RKO (cell line): ENCODE measurements at places on chromosomes 7 and 10.

GRCh38 chr10:90635111-90635765 is 222.6 kb downstream of the HTR7 start:
- DNase-seq, result no peak

DNA sequence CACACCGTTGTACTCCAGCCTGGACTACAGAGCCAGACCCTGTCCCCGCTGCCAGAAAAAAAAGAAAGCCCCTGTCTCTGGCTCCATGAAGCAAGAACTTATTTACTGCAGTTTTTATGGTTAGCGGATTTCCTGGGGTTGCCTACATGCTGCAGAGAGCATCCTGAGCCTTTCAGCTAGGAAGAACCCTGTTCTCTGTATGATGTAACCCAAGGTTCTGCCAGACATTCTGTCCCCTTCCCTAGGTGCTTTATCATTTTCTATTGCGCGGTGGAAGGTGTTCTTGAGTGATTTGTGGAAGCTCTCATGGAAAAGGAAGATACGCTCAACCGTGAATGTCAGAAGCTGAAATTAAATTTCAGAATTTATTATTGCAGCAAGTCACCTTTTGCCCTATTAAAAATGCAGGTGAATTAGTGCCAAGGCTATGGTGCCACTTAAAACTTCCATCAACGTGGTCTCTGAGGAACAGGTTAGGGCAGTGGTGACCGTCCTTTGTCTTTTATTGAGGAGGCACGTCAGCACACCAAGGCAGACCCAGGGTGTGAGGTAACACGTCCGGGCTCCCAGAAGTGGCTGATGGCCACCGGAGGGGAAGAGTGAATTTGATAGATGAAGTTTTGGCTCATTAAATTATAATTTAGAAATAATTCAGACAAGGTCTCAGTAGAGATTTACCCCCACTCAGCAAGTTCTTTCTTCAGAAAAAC is 273.1 kb downstream of the PHTF2 start:
- DNase-seq, result no peak

- DNase-seq, result no peak
These were observed 2.4 kb upstream of the DENND10 start for GRCh38 chr10:119101366-119102098.

DNA sequence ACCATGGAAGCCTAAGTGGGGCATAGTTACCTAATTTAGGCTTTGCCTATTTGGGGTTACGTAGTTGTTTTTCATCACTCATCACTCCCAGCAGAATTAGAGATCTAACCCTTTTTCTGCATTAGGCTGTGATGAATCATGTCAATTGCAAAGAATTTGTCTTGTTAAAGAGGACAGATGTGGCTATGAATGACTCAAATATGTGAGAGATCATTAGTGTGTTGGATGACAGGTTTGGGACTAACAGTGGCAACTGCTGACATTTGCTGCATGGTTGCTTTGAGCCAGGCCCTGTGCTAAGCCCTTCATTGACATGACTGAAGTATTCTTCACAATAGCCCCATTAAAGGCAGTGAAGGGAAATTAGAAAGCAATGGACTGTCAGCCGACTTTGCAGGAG is 83.4 kb upstream of the BMPER start:
- no peak for DNase-seq

DNA sequence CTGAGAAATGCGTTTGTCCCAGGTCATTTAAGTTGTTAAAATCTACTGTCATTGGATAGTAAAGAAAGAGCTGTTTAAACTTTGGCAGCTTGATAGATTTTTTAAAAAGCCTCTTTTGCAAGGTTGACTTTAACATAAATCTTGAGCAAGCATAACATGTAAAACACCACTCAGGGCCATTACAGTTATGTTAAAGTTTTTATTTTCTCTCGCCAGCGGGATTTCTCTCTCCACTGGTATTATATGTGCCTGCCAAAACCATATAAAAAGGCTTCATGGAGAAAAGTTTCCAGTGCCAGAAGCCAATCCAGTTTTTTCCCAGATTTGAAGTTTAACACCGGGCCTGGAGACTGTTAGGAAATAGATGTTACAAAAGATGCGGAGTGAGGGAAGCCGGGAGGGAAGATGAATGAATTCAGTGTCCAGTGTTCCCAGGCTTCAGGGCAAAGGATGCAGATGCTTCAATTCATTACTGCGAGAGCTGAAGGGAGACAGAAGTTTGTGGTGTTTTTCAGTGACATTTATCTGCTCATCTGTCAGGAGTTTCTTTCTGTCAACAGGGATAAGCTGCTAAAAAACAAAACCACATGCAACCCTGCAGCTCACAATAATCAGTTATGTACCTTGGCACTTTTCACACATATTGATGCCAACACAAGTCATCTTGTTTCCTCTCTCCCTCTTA is 155.5 kb downstream of the SPAG6 start:
- DNase-seq, result no peak

DNA sequence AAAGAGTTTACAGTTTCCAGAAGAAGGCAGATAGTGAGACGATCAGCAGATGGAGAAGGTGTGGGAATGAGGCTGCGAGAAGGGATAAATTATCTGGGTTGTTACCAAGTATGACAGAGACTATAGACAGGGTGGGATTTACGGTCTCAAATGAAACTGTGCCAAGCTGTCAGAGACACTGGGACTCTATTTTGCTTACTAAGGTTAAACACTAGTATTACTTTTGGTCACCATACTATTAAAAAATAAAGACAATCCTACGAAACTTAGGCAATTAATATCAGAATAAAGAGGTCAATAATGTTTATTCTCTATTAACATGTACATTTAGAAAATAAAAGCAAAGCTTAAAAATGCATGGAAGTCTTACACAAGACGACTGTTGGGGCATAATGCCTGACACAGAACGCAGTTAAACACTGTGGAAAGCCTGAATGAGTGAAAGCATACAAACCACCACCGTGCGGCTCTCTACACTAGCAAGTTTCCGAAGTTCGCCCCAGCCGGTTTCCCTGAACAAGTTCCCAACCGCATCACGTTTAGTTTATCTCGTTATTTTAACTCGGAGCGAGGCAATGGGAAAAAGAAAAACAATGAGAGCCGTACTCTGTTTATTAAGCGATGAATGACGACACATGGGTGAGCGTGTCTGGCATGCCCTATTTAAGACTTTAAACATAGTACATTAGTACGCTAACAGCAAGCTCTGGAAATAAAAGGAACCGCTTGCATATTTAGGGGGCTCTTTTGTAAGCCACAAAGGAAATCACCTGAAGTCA is 909 bp upstream of the CC2D2B start:
- peak; percentile 75 for DNase-seq

- no peak for DNase-seq
These were observed 755.7 kb downstream of the AUTS2 start for GRCh38 chr7:70353946-70354335.

- DNase-seq, result no peak
These were observed 913 bp downstream of the ADCYAP1R1 start for GRCh38 chr7:31052841-31053601.

DNA sequence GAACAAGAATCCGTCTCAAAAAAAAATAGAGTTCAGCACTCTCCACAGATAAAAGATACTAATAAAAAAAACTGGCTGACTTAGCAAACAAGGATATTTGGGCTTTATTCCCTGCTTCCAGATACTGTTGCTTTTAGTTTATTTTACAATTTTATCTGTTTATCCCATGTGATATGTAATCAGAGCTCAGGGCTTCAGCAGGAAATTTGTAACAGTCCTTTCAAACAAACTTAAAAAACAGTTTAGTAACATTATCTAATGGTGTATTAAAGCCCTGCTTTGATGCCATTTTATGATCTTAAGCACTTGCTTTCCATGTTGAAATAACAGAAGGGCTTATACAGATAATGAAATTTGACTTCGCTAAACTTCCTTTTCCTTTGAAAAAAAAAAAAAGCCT is 28.1 kb downstream of the DCLRE1A start:
- DNase-seq, result no peak

DNA sequence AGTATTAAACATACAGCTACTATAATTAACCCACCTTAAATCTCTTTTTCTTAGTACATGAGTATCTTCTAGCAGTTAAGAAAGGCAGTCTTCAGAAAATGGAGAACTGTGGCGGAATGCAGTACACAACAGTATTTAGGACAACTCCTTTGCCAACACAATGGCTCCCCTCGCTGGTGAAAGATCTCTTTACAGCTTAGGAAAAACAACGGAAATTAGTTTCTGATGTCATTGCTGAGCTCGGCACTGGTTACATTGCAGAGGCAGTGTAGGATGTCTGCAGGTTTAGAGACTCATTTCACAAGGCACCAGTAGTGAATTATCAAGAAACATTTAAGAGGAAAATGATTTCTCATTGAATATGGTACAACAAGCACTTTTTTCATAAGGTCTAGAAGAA is 43.4 kb downstream of the GLRX3 start:
- peak; percentile 75 for DNase-seq

DNA sequence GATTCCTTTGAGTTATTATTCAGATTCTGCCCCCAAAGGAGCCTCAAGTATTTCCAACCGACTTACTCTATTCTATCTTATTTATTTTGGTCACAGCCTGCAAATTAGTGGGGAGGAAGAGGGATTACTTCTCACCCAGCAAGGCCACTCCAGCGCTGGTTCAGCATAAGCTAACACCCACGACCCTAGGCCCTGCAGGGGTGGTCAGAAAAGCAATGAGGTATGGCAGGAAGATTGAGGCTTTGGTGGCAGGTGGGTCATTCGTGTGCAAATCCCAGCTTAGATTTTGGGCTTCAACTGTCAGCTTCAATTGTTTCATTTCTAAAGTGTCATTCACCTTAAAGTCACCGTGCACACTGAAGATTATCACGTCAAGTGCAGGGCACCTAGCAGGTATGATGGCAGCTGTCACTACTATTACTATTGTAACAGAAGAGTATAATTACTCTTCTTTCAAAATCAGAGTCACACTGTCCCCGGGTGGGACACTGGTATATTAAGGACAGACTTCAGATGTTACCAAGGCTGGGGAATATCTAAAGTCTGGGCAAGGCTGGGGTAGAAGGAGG is 48.8 kb upstream of the OPTN start:
- DNase-seq, result no peak

GRCh38 chr7:147171013-147171391 is 1054.4 kb downstream of the CNTNAP2 start:
- no peak for DNase-seq

DNA sequence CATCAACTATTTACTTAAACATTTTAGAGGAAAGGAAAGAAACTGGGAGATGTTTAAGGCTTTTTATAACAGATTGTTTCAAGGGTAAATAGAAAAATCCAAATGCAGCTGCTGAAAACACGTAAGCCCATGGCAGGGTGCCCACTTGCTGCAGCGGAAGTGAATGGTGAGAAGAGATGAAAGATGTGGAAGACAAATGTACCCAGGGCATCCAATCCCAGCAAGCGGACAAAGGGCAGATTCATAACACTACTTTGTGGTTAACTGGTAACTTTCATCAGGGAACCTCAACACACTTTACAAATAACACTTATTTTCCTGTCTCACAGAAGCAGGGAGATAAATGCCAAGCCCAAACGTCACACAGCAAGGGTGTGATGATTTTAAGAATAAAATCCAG is 358.4 kb downstream of the KCNMA1 start:
- DNase-seq, result no peak

DNA sequence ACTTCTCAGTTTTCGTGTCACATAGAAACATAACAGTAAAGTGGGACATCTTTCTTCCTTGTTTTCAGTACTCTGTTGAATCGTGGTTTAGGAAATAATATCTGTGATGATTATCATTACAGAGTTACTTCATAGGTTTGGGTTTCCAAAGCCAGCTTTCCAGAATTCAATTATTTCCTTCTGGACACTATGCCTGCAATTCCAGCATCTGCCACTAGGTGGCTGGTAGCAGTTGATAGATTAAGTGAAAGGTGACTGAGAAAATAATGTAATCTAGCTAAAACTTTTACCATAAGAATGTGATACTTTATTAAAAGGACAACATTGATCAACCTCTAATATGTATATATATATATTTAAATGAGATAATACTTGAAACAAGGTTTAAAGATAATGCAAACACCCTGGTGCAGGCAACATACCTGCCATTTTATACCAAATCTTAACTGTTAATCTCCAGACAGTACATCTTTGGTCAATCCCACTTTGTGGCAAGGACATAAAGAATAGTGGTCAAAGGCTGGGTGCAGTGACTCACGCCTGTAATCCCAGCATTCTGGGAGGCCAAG is 102.6 kb downstream of the SH3PXD2A start:
- DNase-seq, result no peak

DNA sequence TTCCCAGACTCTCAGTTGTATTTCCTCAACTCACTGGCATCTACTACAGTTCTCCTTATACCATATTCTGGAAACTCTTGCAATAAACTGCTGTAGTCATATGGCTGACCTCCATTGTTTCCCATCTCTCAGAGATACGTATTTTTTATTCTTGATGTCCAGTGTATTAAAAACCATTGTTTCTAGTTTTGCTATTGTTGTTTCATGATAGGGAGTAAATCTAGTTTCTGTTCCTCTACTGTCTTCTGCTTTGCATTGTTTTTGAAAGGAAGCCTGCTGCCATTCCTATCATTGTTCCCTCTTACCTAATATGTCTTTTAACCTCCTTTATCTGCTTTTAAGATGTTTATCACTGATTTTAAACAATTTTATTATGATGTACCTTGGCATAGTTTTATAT is 255.0 kb downstream of the ADK start:
- no peak for DNase-seq

DNA sequence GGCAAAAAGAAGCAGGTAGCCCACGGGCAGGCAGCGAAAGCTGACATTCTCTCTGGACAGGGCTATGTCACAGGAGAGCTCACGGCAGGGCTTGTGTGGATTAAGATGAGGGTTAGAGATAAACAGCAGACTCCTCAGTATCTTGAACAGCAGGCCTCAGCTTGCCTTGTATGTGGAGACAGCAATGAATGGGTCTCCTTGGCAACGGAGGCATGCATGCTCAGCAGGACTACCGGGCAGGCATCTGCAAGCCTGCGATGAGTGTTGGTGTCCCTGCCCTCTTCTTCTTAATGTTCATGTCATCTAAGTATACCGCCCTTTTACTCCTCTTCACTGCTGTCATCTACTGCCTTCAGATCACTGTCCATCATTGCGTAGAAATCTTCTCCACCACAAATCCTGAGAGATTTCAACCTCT is 81.9 kb upstream of the C1GALT1 start:
- no peak for DNase-seq

DNA sequence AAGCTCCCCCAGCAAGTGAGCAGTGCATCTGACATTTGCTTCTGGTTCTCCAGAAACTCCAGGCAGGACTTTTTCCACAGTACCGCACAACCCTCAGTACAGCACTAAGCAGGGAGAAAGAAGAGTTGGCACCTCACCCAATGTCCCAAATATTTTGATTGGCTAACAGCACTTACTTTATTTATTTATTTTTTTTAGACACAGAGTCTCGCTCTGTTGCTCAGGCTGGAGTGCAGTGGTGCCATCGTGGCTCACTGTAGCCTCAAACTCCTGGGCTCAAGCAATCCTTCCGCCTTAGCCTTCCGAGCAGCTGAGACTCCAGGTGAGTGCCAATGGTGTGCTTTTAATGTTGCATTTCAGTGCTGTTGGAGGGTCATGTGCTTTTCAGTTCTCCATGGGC is 200.3 kb upstream of the ZMIZ1 start:
- DNase-seq, result no peak
